Activated CD4-positive, alpha-beta T cell treated with anti-CD3 and anti-CD28 coated beads, Interleukin-2, amount 10 ng/mL, durations not matched to agents 7 days and 5 days (primary cell): ENCODE measurements at places on chromosomes 3 and 15. TPM values are rescaled to one million over a fixed set of nuclear protein-coding genes. Genes with fewer than 3 reads are reported as not detected.

DNA sequence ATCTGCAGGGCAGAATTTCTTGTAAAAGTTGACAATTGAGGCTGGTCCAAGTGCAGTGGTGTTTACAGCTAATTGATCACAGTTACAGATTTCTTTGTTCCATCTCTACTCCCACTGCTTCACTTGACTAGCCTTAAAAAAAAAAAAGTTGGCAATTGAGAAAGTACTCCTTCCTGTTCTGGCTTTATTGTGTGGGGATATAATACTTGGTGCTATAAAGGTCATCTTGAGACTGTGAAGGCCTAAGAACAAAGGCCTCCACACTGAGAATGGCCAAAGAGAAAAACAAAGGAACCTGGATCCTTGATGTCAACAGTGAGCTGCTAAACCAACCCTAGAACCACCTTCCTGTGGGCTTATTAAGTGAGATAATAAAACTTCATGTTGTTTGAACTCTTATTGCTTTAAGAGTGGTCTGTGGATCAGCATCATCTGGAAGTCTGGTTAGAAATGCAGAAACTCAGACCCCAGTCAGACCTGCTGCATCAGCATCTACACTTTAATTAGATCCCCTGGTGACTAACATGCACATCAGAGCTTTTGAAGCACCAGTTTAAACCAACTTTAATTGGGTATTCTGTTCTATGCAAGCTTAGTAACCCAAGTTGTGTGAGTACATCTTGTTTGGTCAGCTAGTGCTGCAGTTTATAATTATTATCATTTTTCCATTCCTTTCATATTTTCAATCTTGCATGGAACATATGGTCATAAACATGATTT is 55.2 kb downstream of the TMOD3 start:
- no peak for DNase-seq

DNA sequence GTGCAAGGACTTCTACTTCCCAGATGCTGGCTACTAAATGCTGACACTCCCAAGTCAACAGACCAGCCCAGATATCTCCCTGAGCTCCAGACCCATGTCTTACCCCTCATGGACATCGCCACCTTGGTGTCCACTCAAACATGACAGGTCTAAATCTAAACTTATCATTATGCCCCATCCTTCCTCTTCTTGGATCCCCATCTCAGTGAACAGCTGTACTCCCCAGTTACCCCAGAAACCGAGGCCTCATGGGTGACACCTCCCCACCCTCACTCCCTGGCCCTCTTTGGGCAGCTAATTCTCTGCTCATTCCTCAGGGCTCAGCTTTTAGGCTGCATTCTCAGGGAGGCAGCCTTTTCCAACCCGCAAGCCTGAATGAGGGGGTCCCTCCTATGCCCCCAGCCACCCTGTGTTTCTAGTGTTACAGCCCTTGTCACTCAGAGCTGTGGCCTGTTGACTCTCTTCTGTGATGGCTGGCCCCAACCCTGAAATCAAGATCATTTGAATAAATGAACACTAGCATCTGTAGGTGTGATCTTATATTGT is 5.4 kb downstream of the EHD4 start:
- DNase-seq, result no peak

DNA sequence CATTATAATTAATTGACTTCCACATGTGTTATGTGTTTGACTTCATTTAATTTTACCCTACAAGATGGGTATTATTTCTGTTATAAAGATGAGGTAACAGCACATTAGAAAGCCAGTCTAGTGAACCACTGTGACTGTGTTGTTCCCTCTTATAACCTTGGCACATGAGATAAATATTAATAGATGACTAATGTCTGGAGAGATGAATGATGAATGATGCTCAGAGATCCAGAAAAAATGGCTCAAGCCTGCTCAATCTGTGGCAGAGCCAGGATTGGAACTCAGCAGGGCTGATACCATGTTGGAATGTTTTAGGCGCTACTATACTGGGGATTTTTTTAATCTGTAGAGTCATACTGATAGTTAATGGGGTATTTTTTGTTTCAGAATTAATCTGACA is 118.8 kb upstream of the PTX3 start:
- DNase-seq, result no peak

- DNase-seq, result no peak
Measured at GRCh38 chr15:73321496-73322450, 47.0 kb downstream of the HCN4 start.

GRCh38 chr3:172129850-172130716 is 90.7 kb downstream of the FNDC3B start:
- DNase-seq, result no peak

Gene GOLGA8Q
- 0.83 TPM for total RNA-seq

Gene UROC1
- not detected for total RNA-seq

Gene GPR62
- not detected for total RNA-seq

Gene OR4F6
- not detected for total RNA-seq
